ENCODE measurements at places on chromosomes 7 and 10. TPM values are rescaled to one million over a fixed set of nuclear protein-coding genes. Genes with fewer than 3 reads are reported as not detected.

DNA sequence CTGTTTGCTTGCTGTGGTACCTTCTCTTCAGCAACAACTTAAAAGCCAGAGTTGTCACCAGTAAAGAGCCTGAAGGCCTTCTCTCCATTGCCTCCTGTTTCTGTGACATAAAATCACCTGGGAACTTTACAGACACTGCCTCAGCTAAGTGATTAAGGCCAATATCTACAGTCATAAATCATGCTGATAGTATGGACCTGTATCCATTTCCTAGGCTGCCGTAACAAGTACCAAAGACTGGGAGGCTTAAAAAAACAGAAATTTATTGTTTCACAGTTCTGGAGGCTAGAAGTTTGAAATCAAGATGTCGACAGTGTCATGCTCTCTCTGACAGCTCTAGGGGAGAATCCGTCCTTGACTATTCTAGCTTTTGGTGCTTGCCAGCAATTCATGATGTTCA lies 108.4 kb upstream of the UNC5B start:
- no peak for DNase-seq

DNA sequence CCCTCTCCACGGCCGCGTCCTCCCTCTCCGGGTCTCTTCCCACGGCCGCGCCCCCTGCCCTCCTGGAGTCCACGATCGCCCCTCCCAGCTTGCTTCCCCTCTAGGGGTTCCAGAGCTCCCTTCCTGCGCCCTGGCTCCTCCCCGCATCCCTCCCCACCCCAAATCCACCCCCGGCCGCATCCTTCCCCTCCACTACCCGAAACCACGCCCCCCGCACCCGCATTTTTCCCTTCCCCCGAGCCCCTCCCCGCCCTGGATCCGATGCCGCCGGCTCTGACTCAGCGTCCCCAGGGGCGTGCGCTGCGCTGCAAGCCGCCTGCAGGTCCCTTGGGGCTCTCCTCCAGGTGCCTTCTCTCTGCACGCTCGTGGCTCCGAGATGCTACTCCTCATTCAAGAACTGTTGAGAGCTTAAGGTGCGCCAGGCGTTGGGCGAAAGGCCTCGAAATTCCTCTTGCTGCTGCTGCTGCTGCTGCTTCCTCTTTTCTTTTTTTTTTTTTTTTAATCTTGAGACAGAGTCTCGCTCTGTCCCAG lies 372 bp upstream of the TMEM130 start:
- peak; percentile 71 for DNase-seq

DNA sequence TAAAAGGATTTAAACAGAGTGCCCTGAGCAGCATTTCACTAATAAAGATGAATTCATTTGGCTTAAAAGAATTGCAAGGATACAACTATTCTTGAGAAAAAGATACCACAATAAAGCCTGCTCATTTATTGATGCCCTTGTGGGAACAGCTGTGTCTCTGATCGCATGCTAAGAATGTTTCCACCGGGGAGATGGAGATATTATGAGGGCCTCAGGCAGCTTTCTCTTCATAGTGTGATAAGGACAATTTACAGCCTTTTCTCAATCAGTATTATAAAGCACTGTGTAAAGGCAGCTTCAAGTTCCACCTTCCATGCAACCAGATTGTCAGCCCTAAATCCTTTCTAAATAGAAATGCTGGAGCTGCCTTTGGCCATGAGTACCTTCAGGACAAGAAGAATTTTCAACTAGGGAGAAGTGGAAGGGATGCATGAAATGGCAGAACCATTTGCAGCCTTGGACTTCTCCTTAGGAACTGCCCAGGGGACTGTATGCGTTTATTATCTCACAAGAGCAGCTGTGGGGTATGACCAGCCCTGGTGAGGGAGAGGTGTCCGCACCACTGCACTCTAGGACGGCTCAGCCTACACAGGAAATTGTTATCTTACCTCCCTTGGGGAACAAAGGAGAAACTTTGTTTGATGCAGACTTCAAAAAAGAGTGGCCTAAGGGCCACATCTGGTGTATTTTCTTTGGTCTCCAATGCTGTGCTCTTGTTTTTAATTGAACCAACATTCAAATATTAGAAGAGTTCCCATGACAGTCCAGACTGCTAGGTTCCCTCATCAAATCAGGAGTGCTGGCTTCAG lies 116.9 kb upstream of the PCGF5 start:
- DNase-seq: no peak

SYT15 gene
- 1.0 TPM for total RNA-seq

DNA sequence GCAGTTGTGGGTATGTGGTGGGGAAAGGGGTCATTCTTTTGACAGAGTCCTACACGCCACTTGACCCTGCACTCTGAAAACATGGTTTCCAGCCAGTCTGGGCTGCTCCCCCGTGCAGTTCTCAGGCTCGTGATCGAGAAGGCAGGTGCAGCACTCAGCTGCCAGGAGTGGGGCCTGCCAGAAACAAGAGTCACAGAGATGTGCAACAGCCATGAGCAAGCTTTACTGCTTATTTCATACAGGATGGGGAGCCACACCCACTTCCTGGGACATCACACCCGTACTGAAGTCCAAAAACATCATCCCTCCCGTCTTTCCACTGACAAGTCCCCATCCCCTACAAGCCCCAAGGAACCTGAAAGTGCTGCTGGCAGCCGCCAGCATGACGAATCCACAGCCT lies 9.3 kb downstream of the ATG9B start:
- peak; percentile 58 for DNase-seq

DNA sequence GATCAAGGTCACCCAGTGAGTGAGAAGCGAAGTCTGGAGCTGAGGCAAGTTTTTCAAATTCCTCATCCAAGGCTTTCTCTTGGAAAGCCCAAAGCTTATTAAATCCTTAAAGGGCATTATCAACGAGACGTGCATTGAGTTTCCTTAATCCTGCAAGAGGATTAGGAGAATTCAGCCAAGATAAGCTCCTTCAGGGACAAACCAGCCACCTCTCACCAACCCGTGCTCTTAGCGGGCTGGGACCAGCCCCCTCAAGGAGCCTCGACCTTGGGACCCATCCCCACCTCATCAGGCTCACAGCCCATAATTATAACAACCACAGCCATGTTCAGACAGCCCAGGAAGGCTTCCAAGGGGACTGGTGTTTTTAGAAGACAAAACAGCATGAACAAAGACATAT lies 12.0 kb upstream of the SLC29A4 start:
- DNase-seq: no peak

DNA sequence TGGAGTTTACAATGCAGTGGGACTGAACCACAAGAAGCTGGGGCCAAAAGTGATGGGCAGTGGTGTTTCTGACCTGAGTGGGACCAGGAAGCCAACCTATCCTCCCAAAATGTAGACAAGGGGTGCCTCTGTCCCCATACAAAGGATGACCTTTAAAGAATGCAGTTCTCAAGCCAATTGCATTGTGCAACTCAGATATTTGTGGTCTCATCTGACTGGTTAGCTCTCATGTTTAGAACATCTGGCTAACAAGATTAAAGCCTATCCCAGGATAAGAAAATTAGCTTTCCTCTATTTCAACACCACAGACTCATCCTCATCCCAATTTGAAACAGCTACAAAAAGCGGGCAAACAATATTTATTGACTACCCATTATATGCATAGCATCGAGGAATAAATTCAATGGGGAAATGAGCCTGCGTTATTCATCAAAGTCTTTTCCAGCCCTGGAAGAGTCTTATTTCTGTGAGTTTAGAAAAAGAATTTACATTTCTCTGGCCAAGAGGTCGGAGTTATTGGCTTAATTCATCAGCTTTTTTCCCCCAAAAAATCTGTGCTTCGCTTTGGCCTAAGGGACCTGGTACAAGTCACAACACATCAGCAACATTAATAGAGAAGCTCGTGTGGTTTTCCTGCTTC lies 26.7 kb downstream of the ELMO1 start:
- DNase-seq: no peak

- DNase-seq: no peak
Observed at GRCh38 chr7:143401265-143401664, 7.4 kb downstream of the EPHA1 start.

DNA sequence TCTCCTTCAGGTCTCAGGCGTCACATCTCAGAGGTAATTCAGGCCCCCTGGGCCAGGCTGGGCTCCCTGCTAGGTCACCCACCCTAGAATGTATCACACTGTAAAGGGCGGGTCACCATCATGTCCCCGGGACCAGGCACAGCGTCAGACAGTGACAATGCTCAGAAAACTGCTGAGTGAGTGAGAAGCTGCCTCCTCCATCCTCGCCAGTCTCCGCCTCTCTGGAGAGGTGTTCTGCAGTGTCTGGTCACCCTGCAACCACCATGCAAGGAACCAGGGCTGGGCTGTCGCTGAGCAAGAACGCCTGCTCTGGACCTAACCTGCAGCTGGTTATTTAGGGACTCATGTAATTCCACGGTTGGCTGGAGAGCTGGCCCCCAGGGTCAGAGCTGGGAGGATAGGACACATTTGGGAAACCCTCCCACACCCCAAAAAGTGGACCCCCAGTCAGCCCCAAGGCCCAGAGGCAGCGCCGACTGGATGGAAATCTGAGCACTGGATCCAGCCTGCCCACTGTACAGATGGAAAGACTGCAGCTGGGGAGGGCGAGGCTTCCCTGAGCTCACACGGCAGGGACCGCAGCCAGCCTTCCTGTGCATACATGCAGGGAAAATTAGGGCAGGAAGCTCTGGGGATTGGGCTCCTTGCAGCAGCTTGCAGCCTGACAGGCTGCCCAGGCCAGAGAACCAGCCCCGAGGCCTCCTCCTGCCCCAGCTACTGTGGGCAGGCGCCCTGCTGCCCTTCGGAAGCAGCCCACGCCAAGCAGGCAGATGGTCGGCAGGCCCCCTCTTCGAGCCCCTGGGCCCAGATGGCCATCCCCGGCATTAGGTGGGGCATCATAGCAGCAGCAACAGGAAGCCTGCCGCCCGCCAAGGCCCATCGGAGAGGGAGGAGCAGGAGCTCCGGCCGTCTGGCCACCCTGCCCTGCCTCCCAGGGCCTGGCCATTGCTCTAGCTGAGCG lies 105.4 kb upstream of the ZMIZ1 start:
- DNase-seq: no peak

DNA sequence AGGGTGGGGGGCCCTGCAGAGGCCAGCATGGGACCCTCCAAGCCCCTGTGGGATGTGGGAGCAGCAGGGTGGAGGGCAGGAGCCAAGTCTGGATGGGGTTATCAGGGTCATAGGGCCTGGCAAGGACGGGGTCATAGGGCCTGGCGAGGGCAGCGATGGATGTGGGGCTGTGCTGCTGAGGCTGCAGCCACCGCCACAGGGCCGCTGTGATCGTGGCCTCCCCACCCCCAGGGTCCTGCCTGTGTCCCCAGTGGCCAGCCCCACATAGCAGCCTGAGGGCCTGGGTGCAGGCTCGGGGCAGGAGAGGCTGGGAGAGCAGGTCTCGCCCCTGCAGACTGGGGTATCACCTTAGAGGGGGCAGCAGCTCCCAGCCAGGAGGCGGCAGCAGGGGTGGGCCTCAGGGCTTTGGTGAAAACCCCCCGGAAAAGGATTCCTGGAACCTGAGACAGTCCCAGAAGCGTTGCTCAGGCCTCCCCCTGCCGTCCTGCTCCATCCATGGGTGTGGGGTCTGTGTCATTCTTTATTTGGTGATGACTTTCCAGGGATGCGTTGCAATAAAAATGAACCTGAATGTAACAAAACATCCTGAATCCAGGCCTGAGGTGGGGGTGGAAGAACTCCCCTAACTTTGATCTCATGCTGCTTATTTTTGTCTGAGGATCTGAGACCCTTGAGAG lies 107.3 kb upstream of the SHH start:
- no peak for DNase-seq

DNA sequence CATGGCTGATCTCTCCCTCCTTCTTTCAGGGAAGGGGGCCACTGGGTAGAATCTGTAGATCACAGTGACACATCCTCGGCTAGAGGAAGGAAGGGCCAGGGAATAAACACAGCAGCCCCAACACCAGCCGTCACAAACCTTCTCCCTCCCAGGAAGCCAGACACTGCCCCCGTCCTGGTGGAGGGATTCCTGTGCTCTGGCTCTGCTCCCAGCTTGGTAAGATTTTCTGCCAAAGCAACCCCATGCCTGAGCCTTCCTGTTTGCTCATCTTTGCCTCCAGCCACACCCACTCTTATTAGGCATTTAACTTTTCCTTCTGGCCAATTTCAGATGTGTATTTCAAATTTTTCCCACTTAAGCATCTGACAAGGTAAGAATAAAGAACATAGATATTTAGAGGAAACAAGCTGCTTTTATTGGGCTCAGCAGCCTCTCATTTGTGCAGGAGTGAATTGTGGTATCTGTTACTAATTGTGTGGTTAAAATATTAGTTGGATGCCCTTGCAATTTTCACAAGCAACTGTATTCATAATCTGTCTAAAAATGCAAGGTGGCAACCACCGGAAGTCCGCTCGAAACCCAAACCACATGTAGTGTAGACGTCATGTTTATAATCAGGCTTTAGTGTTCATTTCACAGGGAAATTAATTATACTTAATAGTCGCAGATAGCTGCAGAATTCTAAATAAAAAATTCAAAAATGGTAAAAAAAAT lies 13.2 kb upstream of the NPS start:
- DNase-seq: no peak

TWIST1 gene
- total RNA-seq: not detected

PTN gene
- total RNA-seq: not detected

DNA sequence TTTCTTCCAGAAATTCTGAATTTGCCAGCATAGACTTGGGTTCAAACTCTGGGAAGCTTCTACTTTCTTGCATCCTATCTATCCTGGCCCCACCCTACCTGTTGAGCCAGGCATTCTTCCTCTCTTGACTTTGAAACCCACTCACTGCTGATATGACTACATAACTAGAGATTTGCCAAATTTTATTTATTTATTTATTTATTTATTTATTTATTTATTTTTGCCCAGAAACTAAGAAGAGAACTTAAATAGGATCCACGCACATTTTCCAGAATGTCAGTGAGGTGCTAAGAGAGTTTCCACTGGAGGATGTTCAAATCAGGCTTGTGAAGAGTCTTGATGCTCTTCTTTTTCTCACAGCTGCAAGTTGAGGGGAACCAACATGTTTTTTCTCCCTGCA lies 487.8 kb upstream of the PODXL start:
- peak; percentile 1 for DNase-seq

HOXA1 gene
- 0.92 TPM for total RNA-seq

DNA sequence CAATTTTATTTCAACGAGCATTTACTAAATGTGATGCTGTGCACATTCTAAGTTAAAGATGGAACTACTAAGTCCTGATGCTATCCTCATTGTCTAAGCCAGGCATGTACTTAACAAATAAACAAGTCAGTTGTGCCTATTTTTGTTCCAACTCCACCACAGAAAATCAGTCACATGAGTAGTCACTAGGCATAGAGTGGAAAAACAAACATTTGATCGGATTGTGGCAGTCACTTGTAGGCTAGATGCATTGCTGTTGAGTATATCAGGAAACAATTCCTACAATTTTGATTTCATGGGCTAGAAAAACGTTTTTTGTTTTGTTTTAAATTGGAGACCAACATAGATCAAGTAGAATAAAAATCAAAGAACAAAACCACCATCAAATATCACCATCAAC lies 177.6 kb upstream of the SLC25A13 start:
- no peak for DNase-seq
